ENCODE measurements at places on chromosomes 7 and 10. TPM values are rescaled to one million over a fixed set of nuclear protein-coding genes. Genes with fewer than 3 reads are reported as not detected.
A peak's percentile ranks its signal among the peaks of the same experiment; 100 is the strongest.

TMEM130 gene
- 0.95 TPM for polyA plus RNA-seq

DNA sequence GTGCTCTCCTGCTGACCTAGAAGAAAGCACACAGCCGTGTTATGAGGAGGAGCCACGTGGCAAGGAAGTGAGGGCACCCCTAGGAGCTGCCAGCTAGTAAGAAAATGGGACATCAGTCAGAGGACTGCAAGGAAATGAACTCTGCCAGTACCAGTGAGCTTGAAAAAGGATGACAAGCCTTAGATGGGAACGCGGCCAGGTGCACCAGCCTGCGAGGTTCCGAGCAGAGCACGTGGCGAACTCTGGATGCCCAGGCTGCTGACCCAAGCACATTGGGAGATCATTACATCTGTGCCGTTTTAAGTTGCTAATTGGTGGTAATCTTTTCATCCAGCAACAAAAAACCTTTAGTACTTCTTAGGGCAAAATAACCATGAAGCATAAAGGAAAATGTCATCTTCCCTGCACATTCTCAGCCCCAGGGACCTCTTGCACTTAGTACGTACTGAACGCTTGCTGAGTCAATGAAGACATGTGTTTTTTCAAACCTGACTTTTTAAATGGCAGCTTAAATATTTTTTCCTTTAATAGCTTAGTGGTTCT, 69.4 kb downstream of the AMZ1 start:
- no peaks in the 10 kb centered on the region for H3K36me3 ChIP-seq
- H3K27ac ChIP-seq = peak overlapping the region; percentile 96
- peak overlapping the region; percentile 1 for H3K4me3 ChIP-seq
- peak; percentile 74 for DNase-seq

DNA sequence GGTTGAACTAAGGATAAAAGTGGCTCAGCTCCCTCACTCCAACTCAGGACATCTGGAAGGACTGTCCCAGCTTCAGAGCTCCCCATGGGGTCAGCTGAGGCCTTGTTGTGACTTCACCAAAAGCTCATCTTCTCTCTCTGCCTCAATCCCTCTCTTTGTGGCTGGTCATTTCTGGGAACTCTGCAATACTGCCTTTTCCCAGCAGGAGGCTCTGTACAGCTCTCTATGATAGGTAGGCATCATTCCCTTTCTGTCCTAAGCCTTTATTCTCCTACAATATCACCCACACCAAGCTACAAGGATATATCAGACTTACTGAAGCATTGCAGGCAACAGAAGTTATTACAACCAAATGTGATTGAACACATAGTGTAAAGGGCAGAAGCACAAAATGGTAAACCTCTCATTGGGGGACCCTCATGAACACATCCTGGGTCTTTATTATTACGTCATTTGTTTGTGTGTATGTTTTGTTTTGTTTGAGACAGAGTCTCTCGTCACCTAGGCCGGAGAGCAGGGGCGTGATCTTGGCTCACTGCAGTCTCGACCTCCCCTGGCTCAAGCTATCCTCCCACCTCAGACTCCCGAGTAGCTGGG, 36.7 kb upstream of the PRPS1L1 start:
- no peaks in the 10 kb centered on the region for H3K36me3 ChIP-seq
- no peaks in the 10 kb centered on the region for H3K27me3 ChIP-seq
- H3K4me1 ChIP-seq = no peaks in the 10 kb centered on the region
- DNase-seq = no peak

DNA sequence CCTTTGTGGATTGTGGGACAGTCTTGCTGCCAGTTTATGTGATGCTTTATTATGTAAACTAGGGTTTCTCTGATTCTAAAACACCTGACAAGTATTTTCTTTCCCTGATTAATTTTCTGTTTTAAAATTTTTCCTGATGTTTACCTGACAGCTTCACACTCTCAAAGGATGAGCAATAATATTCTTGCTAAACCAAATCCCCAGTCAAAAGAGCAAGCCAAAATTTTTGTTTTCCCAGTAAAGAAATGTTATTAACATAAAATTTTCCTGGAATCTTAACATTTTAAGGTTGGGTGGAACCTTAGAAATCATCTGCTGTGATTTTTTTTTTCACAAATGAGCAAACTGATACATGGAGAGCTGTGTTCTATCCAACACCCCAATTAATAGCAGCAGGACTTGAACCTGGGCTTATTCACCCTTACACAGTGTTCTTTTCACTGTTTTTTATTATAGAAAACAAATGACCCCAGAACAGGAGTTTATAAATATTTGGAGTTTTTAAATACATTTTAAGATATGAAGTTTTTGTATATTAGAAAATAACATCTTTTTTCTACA, 185.2 kb upstream of the VIPR2 start:
- no peaks in the 10 kb centered on the region for H3K4me1 ChIP-seq
- H3K27me3 ChIP-seq = no peaks in the 10 kb centered on the region
- DNase-seq = no peak
- H3K36me3 ChIP-seq = no peaks in the 10 kb centered on the region

Data from fibroblast of lung (primary cell).